ENCODE measurements at places on chromosomes 6 and 20. TPM values are rescaled to one million over a fixed set of nuclear protein-coding genes. Genes with fewer than 3 reads are reported as not detected.

- no peak for DNase-seq
- peaks cover 41% of the 10 kb centered on the region for H3K4me1 ChIP-seq
- no peak overlapping the region for H3K4me3 ChIP-seq
- no peaks in the 10 kb centered on the region for H3K36me3 ChIP-seq
- no peak overlapping the region for H3K27ac ChIP-seq
Measured at GRCh38 chr6:5173810-5174209, 86.9 kb downstream of the LYRM4 start.

GRCh38 chr6:90100059-90100665, 196.5 kb downstream of the BACH2 start:
- no peak for DNase-seq
- H3K4me3 ChIP-seq = no peak overlapping the region
- no peaks in the 10 kb centered on the region for H3K4me1 ChIP-seq
- no peaks in the 10 kb centered on the region for H3K27me3 ChIP-seq

DNA sequence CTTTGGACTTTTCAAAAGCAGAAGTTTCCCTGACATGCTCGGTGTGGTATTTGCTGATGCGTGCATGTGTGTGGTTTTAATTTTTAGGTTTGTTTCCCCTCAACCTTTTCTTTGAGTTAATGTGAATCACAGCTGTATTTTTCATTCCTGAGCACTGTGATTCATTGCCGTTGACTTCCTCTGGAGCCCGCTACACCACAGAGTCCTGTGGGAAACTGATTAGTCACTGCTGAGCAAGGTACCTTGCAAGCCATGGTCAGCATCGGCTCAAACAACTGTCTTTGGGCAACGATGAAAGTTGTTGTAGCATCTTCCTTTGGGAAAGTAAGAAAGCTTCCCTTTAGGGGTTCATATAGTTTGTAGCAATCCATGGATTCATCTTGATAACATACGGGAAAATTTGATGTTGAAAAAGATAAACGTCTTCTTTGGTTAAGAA, 57.5 kb downstream of the RIN2 start:
- H3K4me1 ChIP-seq = no peaks in the 10 kb centered on the region
- H3K27me3 ChIP-seq = no peaks in the 10 kb centered on the region
- DNase-seq = no peak
- no peak overlapping the region for H3K27ac ChIP-seq
- H3K4me3 ChIP-seq = no peak overlapping the region
- H3K36me3 ChIP-seq = no peaks in the 10 kb centered on the region

DNA sequence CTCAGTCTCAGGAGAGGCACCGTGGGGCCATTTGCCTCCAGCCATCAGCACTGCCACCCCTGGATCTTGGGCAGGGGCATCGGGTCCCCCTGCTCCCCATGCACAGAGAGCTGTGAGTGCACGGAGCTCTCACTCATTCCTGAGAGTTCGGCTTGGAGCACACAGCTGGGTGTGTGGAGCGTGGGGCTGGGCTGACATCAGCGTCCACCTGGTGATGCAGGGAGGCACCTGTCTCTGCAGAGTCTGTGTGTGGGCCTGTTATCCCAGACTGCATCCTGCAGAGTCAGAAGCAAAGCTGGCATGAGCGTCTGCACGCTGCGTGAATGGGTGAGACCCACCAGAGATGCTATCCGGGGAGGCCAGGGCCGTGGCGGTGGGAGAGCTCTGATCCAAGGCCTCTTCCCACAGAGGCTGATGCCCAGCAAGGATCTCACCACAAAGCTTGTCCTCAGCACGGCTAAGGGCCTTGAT, 248.8 kb upstream of the AFDN start:
- no peaks in the 10 kb centered on the region for H3K36me3 ChIP-seq
- H3K27ac ChIP-seq = no peak overlapping the region
- DNase-seq = no peak
- no peaks in the 10 kb centered on the region for H3K27me3 ChIP-seq
- no peak overlapping the region for H3K4me3 ChIP-seq
- peaks cover 4% of the 10 kb centered on the region for H3K4me1 ChIP-seq

DNA sequence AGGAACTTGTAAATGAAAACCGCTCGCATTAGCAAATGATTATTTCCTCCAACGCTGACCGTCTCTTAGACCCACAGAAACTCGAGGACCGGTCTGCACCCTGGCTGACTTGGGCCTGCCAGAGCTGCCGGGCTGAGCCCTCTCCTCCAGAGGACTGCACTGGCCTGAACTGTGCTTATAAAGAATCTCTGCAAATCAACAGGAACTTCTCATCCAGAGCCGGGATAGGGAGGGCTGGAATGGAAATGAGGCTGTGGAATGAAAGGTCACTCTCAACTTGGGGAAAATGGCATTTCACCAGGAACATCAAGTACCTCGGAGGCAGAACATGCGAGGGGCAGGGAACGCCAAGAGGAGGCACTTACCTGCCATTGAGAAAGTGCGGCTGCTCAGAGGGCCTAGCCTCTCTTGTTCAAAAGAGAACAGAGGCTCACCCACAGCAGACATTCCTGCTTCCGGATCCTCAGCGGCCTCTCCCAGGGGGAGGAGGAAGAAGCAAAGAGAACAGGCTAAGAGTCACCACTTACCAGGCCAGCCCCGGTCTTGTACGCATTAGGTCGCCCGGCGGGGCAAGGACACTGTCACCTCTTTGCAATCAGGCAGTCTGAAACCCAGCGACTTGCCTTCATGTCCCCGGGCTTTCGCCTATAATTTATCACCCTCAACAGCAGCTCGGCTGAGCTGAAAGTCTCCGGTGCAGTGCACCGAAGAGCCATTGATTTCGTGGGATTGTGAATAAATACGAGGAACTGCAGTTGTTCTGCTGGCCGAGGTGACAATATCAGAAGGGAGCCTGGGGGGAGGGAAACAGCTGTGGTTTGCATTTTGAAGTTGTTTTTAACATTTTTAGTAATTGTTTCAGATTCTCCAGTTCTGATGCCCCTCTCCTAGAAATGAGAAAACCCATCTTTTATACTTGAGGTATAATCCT, 37.6 kb downstream of the ZMYND8 start:
- H3K4me3 ChIP-seq = peak overlapping the region; percentile 8
- peak; percentile 80 for DNase-seq
- no peaks in the 10 kb centered on the region for H3K36me3 ChIP-seq
- H3K27ac ChIP-seq = peak overlapping the region; percentile 97
- H3K4me1 ChIP-seq = peaks cover 67% of the 10 kb centered on the region

DNA sequence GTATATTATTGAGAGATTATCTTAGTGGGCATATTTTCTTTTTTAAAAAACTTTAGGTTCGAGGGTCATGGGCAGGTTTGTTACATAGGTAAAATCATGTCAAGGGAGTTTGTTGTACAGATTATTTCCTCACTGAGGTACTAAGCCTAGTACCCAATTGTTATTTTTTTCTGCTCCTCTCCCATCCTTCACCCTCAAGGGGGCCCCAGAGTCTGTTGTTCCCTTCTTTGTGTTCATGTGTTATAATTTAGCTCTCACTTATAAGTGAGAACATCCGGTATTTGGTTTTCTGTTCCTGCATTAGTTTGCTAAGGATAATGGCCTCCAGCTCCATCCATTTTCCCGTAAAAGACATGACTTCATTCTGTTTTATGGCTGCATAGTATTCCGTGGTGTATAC, 247.9 kb upstream of the RAB32 start:
- no peaks in the 10 kb centered on the region for H3K27me3 ChIP-seq
- DNase-seq = no peak
- H3K36me3 ChIP-seq = no peaks in the 10 kb centered on the region
- no peak overlapping the region for H3K27ac ChIP-seq

The MLN gene
- total RNA-seq = not detected

The RAMACL gene
- 0.56 TPM for total RNA-seq

The ZNF391 gene
- 16.5 TPM for total RNA-seq
